Fibroblast of villous mesenchyme (primary cell): ENCODE measurements at places on chromosomes 2 and 18. TPM values are rescaled to one million over a fixed set of nuclear protein-coding genes. Genes with fewer than 3 reads are reported as not detected.
A peak's percentile ranks its signal among the peaks of the same experiment; 100 is the strongest.

DNA sequence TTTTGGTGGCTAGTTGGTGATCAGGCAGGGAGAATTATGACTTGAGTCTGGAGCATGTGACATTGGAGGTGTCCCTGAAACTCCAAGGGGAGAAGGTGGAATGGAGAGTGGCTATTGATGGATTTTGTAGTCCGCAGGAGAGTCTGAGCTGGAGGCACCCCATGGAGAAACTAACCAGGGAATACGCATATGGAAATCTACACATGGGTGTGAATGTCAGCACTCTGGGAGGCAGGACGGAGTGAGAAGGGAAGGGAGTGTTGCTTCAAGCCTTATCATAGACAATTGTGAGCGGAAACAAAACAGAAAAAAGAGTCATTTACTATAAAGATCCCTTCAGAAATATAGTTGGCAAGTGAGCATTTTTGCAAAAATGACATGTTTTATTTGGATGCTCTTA is 667 bp upstream of the SCYGR4 start:
- no peak for DNase-seq

- peak; percentile 17 for DNase-seq
These were observed 29.0 kb upstream of the CATIP start for GRCh38 chr2:218327451-218328210.

- no peak for DNase-seq
These were observed 24.4 kb downstream of the KLF7 start for GRCh38 chr2:207141386-207141785.

GRCh38 chr2:174493549-174494331 is 6.9 kb upstream of the GPR155 start:
- no peak for DNase-seq

DNA sequence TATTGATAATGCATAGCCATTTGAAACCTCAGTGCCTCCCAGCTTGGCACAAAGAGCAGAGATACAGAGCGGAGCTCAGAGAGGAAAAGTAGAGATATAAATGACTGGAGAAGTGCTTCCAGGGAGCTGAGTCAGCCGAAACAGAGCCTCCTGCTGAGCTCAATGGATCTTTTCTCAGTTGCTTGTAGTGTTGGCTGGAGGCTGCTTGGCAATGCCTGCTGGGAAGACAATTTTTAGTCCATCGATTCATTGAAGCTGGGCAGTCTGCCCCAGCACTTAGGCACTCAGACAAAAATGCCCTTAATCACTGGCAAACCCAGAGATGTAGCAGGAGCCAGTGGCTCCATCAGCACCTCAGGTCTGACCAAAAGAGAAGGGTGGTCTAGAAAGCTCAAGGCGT is 81.3 kb upstream of the SETBP1 start:
- no peak for DNase-seq

DNA sequence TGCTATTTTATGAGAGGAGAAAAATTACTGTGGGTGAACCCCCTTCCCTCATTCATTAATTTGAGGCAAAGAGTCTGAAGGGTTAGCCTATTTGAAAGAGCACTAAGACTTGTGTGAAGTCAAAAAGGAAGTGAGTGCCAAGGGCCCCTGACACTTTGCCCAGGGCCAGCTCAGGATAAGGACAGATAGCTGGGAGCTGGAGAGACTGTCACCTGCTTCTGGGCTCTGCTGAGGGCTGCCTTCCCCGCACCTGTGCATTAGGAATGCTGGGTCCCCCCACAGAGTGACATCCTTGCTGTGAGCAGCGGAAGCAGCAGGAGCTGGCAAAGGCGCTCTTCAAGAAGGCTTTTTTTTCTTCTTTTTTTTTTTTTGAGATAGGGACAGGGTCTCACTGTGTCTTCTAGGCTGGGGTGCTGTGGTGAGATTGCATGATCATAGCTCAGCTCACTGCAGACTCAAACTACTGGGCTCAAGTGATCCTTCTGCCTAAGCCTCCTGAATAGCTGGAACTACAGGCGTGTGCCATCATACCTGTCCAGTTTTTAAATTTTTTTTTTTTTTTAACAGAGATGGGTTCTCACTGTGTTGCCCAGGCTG is 148.3 kb downstream of the AQP4 start:
- no peak for DNase-seq

- DNase-seq: no peak
These were observed 465.1 kb downstream of the LPIN1 start for GRCh38 chr2:12211326-12212175.

DNA sequence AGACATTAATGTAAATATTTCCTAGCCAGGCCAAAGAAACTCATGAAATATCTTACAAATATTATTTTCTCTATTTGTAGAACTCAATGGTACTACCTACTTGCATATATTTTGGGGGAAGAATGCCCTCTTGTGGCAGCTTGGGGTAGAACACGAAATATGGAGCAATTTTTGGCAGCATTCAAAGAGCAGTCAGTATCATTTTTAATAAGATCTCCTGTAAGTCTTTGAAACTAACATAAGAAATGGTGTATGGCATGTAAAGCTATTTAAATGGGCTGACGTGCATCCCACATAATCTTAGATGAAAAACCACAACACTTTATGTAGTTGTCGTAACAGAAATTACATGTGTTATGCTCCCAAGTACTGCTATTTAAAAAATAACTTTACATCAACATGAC is 62.3 kb upstream of the CCDC195 start:
- DNase-seq: peak; percentile 70

DNA sequence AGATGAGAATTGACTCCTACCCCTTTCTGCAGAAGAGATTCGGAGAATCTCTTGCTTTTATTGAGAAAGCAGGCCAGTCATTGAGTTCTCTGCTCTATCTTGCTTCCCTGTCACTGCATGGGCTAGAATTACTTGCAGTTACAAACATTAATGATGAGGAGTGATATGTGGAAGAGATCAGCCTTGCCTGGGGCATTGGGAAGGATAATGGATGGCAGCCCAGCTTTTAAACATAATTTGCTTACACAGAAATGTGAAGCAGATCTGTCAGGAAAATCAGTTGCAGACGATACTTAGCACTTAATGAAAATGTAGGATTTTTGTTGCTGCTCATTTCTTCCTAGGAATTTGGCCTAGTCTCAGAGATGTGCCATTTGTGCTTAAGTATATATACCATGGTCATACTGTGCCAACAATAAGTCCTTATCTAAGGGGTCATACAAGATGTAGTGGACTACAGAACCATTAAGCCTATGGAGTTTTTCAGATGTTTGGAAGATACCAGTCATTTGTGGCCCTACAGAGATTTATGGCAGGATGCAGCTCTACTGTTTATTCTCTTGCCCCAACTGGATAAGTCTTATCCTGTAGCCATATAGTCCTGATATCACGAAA is 92.7 kb downstream of the XRCC5 start:
- DNase-seq: no peak

DNA sequence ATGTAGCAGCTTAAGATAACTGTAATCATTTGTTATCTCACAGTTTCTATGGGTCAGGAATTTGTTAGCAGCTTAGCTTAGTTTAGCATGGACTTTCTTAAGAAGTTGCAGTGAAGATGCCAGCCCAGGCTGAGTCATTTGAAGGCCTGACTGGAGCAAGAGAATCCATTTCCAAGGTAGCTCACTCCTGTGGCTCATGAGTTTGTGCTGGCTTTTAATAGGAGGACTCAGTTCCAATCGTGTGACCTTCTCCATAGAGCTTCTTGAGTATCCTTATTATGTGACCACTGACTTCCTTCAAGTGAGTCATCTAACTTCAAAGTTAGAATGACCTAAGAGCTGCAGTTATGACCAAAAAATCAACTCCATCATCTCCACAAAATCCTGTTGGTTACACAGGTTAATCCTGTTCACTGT is 1.4 kb downstream of the GPATCH11 start:
- DNase-seq: peak; percentile 14

- DNase-seq: peak; percentile 56
These were observed 297.7 kb downstream of the SATB2 start for GRCh38 chr2:199160081-199160480.

DNA sequence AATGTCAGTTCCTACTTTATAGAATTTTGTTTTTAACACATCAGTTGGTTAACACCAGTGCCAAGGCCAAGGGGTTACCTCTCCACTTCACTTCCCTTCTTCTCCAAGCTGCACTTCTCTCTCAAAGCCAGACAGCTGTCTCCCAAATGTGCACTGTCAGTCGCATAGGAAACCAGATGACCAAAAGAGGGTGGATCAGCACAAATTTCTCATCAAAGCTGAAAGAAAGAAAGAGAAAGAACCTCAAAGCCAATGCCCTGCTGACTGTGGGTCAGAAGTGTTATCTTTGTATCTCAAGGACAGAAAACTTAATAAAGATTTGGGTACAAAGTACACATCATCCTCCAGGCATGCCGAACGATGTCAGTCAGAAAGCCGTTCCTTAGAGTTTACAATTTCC is 32.2 kb downstream of the SPATS2L start:
- no peak for DNase-seq

DNA sequence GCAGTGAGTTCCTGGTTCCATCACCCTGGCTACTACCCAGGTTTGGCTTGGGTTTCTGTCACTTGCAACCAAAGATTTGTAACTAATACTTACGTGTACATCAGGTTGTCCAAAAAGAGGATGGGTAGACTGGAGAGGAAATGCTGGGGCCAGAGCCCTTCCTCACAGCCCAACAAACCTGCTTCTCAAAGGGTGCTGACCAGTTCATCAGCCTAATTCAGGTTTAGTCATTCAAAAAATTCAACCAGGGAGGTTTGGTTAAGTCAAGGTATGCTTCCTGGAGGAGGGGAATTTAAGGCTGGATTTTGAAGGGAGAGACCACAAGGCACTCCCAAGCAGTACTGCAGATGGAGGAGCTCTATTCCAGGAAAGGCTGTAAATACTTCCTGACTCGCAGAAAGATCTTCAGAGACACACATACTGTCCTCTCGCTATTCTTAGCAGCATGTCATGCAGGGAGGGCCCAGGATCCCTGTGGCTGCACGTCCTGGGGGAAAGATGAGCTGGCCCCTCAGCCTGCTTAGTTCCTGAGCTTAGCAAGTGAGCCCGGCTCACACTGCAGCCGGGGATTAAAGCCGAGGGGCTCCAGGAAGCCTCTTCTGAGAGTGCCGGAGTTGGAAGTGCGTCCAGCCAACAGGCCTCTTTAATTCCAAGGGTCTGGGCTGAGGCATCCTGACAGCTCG is 40.0 kb upstream of the BIN1 start:
- DNase-seq: no peak

DNA sequence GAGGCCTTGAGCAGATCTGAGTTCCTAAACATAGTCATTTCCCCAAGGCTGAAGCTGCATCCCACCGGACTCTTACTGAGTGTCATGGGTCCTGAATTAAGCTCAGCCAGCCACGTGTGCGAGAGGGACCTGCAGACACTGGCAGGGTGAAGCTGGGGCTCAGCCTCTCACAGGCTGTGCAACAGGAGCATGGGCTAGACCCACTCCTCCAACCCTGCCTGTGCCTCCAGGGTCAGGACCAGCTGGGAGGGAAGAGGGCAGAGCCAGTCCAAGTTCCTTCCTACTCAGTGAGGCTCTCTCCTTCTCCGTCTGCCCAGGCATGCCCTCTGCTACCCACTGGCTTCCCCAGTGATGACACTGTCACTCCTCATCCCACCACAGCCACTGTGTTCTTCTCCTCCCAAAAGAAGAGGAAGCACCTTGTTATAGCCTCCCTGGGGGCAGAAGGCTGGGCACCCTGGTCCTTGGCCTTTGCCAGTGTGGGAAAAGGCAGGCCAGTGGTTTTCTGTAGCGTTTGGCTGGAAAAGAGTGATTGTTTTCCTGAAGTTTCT is 78.9 kb downstream of the KCNF1 start:
- no peak for DNase-seq

DNA sequence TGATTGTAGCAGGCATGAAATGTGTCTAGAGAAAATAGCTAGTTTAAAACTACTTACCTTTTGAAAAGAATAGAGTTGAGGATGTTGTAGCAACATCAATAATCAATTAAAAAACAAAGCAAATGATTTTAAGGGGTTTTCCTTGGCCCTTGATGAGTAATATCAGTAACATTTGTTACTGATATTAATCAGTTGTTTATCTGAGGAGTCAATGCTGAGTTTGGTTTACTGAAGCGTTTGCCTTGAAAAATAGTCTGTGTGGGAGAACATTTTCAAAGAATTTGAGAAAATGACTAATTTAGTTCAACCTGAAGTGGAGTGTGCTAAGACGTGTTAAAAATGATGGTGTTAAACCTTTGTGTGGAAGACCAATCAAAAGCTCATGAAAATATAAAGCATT is 9.3 kb downstream of the PTH2R start:
- DNase-seq: no peak

- DNase-seq: no peak
These were observed 22.7 kb downstream of the KCNF1 start for GRCh38 chr2:10934308-10934978.

- peak; percentile 88 for DNase-seq
These were observed 781 bp upstream of the SLC5A6 start for GRCh38 chr2:27212626-27213471.

- DNase-seq: no peak
These were observed 214.8 kb downstream of the MC4R start for GRCh38 chr18:60157810-60158209.

GRCh38 chr2:230935130-230935430 is 10.0 kb upstream of the GPR55 start:
- DNase-seq: no peak

DNA sequence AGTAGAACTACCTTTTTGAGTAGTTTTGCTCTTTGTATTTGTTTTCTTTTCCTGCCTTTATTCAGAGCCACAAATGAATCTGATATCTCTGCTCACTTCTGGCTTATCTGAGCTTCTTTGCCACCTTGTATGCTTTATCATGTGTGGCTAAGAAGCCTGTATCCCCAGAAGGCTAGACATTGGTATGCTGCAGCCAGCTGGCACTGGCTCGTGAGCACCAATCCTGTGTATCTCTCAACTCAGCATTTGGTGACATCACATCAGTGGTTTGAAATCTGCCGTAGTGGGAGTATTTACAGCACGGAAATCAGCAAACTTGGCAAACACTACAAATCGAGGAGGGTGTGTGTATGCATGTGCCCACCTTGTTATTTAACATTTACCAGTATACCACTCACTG is 183.7 kb upstream of the LHCGR start:
- no peak for DNase-seq

GRCh38 chr2:203330434-203330833 is 2.2 kb downstream of the ABI2 start:
- peak; percentile 73 for DNase-seq

GRCh38 chr2:8224347-8225190 is 457.3 kb upstream of the ID2 start:
- no peak for DNase-seq

GRCh38 chr2:24125956-24126355 is 2.7 kb downstream of the FAM228B start:
- DNase-seq: no peak

- peak; percentile 10 for DNase-seq
These were observed 4.9 kb downstream of the VIT start for GRCh38 chr2:36701391-36701795.

GRCh38 chr18:27609221-27609620 is 424.1 kb upstream of the CHST9 start:
- DNase-seq: no peak

Gene MROH2A
- not detected in 2 replicates for total RNA-seq

Gene NEMP2
- total RNA-seq: 3.9 and 5.6 TPM in 2 replicates

Gene FAM228A
- total RNA-seq: 0.43 and 0.64 TPM in 2 replicates

Gene RNMT
- 25.4 and 25.5 TPM in 2 replicates for total RNA-seq

Gene DNAJC5G
- not detected in 2 replicates for total RNA-seq

Gene FAM110C
- not detected in 2 replicates for total RNA-seq

Gene CNTNAP5
- total RNA-seq: not detected in 2 replicates

Gene ESCO1
- total RNA-seq: 16.8 and 18.6 TPM in 2 replicates

Gene HOXD12
- total RNA-seq: not detected in 2 replicates

Gene ANKRD36
- 27.7 and 28.9 TPM in 2 replicates for total RNA-seq

Gene AKAIN1
- not detected in 2 replicates for total RNA-seq

Gene C2orf81
- 0.86 and 1.3 TPM in 2 replicates for total RNA-seq
